Caco-2 (cell line): ENCODE measurements at places on chromosomes 12 and 14.

GRCh38 chr12:98741196-98741555, 96.1 kb downstream of the APAF1 start:
- DNase-seq: no peak

- no peak for DNase-seq
Measured at GRCh38 chr12:12365931-12366431, 9.1 kb downstream of the BORCS5 start.

DNA sequence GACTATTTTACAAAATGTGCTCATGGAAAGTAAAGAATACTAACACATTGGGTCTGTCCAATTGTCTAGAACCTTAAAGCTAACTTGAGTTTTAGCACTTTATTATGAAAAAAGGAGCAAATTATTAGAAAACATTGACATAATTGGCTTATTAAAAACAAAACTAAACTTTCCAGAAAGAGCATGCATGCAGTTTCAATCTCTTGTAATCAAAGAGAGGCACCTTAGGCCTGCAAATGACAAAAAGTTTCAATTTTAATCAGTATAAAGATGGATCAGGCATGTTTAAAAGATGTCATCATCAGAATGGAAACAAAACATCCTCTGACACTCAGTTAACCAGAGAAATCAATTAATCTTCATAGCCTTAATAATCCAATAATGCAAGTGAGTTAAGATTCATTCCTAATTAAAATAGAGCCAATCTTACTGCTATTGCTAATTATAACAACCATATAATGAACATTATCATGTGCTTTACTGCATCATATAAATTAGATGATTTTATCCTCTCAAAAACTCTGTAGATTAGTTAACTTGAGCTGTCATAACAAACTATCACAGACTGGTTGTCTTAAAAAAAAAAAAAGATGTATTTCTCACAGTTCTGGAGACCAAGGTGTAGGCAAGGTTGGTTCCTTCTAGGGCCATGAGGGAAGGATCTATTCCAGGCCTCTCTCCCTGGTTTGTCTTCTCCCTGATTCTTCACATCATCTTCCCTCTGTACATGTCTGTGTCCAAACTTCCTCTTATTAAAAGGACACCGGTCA, 131.4 kb downstream of the RPAP3 start:
- no peak for DNase-seq

- no peak for DNase-seq
Measured at GRCh38 chr12:75661908-75662307, 150.5 kb upstream of the KRR1 start.

- DNase-seq: no peak
Measured at GRCh38 chr14:81382517-81383225, 17.5 kb downstream of the STON2 start.

- no peak for DNase-seq
Measured at GRCh38 chr12:59408431-59408830, 187.4 kb upstream of the SLC16A7 start.
